ENCODE measurements at places on chromosomes 4 and X.

DNA sequence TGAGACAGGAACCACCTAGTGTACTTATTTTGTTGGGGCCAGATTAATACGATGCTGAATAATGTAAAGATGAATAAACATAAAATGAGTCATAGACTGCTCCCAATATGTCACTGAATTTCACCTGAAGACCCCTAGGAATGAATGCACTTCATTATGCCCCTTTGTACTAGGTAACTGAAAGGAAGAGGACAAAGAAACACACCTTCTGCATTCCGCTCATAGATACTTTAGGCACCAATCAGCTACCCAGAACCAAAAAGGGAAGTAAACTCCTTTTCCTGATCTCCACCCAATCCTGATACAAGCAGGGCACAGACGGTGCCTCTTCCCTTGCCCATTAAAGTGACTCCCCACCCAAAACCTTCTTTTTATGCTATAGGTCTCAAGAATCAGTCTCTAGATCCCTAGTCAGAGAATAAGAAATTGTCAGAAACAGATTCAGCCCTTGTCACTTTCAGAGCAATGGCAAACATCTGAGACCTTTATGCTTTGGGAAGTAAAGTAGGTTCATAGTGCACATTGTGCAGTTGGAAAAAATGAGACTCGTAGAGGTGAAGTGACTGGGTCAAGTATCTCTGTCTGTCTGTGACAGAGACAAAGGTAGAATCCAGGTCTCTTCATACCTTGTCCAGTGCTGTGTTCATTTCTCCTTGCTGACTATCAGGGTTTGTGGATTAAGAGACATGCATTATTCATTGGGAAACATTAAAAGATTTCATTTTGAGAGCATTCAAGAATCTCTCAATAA lies 2.3 kb downstream of the GPR174 start:
- no peak for DNase-seq

- no peak for DNase-seq
Observed at GRCh38 chr4:67366311-67366861, 178.9 kb downstream of the CENPC start.

DNA sequence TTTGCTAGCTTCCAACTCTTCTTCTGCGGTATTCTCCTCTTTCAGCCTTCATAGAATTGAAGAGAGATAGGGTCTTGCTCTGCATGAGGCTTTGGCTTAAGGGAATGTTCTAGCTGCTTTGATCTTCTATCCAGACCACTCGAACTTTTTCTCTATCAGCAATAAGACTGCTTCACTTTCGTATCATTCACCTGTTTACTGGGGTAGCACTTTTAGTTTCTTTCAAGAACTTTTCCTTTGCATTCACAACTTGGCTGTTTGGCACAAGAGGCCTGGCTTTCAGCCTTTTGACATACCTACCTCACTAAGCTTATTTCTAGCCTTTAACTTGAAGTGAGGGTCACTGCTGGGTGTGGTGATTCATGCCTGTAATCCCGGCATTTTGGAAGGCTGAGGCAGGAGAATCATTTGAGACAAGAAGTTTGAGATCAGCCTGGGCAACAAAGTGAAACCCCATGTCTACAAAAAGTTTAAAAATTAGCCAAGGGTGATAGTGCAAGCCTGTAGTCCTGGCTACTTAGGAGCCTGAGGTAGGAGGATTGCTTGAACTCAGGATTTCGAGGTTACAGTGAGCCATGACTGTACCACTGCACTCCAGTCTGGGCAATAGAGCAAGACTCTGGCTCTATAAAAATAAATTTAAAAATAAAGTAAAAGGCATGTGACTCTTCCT lies 47.1 kb upstream of the HPGDS start:
- DNase-seq: no peak

- peak; percentile 91 for DNase-seq
Observed at GRCh38 chr4:74418063-74418670, 26.8 kb upstream of the AREG start.

DNA sequence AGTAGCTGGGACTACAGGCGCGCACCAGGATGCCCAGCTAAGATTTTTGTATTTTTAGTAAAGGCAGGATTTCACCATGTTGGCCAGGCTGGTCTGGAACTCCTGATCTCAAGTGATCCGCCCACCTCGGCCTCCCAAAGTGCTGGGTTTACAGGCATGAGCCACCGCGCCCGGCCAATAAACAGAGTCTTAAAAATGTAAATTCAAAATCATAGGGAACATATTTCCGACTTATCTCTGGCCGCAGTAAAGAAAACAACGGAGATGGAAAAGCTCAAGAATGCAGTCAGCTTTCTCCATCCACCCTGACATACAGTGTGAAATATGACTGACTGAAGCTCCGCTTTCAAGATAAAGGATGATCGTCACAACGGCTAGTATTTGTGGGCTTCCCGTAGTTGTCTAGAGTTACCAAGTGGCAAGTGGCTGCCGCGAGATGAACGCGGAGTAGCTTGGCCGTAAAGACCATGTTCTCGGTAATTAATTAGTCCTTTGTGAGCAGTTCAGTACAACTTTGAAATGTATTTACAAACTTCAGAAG lies 495.1 kb upstream of the FAT1 start:
- DNase-seq: peak; percentile 29

DNA sequence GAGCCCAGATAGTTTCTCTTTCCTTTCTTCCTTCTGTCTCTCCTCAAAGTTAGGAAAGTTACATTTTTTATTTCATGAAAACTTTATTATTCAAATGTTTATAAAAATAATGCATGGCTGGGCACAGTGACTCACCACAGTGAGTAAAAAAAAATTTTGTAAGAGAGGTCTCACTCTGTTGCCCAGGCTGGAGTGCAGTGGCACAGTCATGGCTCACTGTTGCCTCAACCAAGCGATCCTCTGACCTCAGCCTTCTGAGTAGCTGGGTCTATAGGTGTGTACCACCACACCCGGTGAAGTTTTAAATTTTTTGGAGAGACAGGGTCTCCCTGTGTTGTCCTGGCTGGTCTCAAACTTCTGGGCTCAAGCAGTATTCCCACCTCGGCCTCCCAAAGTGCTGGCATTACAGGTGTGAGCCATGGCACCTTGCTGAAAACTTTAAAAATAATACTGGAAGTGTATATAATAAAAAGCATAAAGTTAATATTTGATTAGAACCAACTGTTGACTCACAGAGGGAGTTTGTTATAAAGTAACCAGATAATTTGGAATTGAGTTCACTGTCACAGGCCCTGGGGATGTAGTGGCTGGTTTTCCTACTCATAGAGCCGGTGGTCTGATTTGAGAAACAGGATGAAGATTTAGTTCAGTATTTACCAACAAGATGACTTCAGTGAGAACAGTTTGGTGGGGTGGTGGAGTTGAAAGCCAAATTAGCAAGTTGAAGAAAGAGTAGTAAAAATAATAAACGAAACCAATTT lies 18.0 kb downstream of the CMC4 start:
- DNase-seq: no peak

DNA sequence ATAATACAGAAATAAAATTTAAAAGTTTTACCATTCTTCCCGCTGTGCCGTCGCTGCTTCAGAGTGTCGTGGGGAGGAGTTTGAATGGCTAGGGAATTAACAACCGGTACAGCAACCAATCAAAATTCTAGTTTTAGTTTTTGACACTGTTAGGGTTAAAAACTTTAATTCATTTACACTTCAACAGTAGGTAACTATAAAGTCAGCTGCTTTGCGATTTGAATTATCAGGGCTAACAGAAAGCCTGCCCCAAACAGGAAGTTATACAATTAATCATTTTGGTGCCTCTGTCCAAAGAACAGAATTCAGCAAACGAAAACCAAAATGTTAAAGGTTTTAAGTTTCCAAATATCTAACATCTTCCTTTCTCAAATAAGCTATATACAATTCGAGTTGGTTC lies 2.3 kb downstream of the HNRNPD start:
- DNase-seq: no peak

GRCh38 chr4:116180157-116180601 lies 905.2 kb downstream of the TRAM1L1 start:
- no peak for DNase-seq

- no peak for DNase-seq
Observed at GRCh38 chr4:53169695-53170617, 195.9 kb downstream of the SCFD2 start.

GRCh38 chrX:74383611-74384010 lies 37.7 kb upstream of the SLC16A2 start:
- peak; percentile 35 for DNase-seq

GRCh38 chr4:123954220-123954619 lies 557.6 kb downstream of the SPRY1 start:
- DNase-seq: no peak

- no peak for DNase-seq
Observed at GRCh38 chr4:61451935-61452334, 251.8 kb downstream of the ADGRL3 start.

DNA sequence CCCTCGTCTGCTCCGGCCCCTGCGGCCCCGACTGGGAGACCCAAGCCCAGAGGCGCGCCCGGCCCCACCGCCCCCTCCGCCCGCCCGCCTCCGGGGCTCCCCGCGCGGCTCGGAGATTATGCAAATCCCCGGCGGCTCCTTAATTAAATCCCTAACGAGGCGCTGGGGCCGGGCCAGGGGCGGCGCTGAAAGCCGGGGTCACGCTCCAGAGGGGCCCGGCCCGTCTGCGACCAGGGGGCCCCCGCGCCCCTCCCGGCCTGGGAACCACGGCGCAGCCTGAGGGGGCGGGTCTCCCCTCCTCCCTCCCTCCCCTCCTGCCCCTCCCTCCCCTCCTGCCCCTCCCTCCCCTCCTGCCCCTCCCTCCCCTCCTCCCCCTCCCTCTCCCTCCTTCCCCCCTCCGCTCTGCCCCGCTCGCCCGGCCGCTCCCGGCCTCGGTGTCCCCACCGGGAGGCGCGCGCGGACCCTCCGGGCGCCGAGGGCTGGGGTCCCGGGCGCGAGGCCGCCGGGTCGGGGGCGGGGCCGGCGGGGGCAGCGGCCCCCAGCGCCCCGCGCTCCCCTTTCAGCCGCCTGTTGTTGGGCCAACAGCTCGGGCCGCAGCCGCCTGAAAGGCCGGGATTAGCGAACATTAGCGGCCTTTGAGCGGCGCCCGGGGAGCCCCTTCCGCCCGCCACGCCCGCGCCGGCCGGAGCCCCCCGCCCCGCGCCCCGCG lies 25.9 kb upstream of the FGFR3 start:
- no peak for DNase-seq

DNA sequence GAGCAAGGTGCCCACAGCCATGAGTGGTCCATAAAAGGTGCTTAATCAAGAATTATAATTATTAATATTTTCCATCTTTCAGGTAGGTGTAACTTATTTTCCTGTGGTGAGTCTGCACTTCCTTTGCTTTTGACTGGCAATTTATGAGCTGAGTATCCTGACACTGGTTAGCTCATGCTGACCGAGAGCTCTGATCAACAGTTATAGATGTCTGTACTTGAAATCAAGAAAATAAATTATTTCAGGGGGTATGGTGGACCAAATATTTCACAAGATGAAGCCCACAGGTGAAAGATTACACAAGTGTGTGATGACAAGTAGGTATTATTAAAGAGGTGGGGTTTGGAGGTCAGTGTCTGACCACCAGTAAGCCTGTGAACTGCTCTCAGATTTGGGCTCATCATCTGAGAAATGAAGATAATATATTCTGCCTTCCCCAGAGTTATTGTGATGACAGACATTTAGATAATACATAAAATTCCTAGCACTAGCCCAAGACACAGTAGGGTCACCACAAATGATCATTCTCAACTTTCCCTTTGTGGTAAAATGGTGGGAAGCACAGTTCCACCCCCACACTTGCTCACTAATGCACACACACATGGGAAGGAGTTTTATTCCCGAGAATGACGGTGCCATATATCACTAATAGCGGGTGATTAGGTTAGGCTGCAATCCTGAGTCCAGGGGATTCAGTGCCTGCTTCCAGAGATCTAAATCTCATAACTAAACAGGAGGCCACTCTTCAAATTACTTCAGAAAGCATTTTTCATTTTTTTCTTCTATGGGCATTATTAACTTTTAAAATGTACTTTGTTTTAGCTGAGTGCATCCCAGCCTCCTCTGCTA lies 34.0 kb upstream of the PACRGL start:
- no peak for DNase-seq

Data from brain microvascular endothelial cell (primary cell).